ENCODE measurements at places on chromosomes 2 and 18. TPM values are rescaled to one million over a fixed set of nuclear protein-coding genes. Genes with fewer than 3 reads are reported as not detected.

Gene SP140
- 0.40 TPM for total RNA-seq

Gene POMC
- 1.3 TPM for total RNA-seq

Gene LAMA1
- total RNA-seq = 0.92 TPM

Gene RGPD3
- total RNA-seq = 0.13 TPM

Gene ZNF396
- total RNA-seq = 3.0 TPM

Gene CLEC4F
- total RNA-seq = not detected

Gene C2orf74
- 29.7 TPM for total RNA-seq

Gene SPDYA
- total RNA-seq = 0.79 TPM

Gene LINC00305
- not detected for total RNA-seq

Gene DNER
- total RNA-seq = 0.37 TPM

Gene ERFE
- total RNA-seq = 0.92 TPM

Gene PRKCE
- total RNA-seq = 10.8 TPM

Gene CETN1
- not detected for total RNA-seq

Gene MATN3
- total RNA-seq = 0.26 TPM

Gene TUBA3D
- total RNA-seq = not detected

Gene ITPRID2
- 174 TPM for total RNA-seq

Gene MPP4
- total RNA-seq = 1.7 TPM

Gene MARCO
- total RNA-seq = not detected

Gene HJURP
- total RNA-seq = 20.3 TPM

Gene FSHR
- not detected for total RNA-seq

Gene MRPL53
- total RNA-seq = 42.1 TPM

Gene TMEM169
- 0.40 TPM for total RNA-seq

Gene ZSWIM2
- not detected for total RNA-seq

Gene PTMA
- 1,114 TPM for total RNA-seq

Gene SERPINB11
- not detected for total RNA-seq

Gene CPO
- total RNA-seq = 0.13 TPM

Gene SFTPB
- total RNA-seq = not detected

Gene AQP12A
- total RNA-seq = not detected

Gene PXDN
- total RNA-seq = 110 TPM

Gene CENPA
- 4.2 TPM for total RNA-seq

Gene ANO7
- 0.40 TPM for total RNA-seq

Gene GALR1
- total RNA-seq = not detected
